ENCODE measurements at places on chromosomes 2 and 18.

- H3K36me3 ChIP-seq: peaks cover 24% of the 10 kb centered on the region
- H3K27ac ChIP-seq: peak overlapping the region; percentile 95
- no peaks in the 10 kb centered on the region for H3K27me3 ChIP-seq
Measured at GRCh38 chr18:13464432-13465123, 246.0 kb downstream of the LDLRAD4 start.

DNA sequence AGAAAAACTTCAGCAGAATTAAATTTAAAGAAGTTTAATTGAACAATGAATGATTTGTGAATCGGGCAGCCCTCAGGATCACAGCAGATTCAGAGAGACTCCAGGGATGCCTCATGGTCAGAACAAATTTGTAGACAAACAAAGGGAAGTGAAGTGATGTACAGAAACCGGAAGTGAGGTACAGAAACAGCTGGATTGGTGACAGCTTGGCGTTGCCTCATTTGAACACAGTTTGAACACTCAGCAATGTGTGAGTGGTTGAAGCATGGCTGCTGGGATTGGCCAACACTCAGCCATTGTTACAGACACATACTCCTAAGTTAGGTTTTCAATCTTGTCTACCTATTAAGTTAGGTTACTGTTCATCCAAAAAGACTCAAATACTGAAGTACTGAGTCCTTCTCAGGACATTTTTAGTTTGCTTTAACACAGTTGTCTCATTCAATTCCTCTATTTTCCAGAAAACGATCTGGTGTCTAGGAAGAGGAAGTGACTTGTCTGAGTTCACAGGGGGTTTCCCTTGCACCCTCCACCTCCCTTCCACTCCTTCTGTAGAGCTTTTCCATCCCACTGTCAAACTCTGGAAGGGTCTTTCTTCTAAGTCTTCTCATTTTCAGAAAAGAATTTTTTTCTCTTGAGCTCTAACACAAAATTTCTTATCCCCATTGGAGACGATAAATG, 137.9 kb downstream of the SLC4A3 start:
- DNase-seq: no peak
- no peak overlapping the region for H3K4me3 ChIP-seq
- no peaks in the 10 kb centered on the region for H3K36me3 ChIP-seq
- H3K27me3 ChIP-seq: peaks cover 1% of the 10 kb centered on the region
- no peaks in the 10 kb centered on the region for H3K4me1 ChIP-seq

DNA sequence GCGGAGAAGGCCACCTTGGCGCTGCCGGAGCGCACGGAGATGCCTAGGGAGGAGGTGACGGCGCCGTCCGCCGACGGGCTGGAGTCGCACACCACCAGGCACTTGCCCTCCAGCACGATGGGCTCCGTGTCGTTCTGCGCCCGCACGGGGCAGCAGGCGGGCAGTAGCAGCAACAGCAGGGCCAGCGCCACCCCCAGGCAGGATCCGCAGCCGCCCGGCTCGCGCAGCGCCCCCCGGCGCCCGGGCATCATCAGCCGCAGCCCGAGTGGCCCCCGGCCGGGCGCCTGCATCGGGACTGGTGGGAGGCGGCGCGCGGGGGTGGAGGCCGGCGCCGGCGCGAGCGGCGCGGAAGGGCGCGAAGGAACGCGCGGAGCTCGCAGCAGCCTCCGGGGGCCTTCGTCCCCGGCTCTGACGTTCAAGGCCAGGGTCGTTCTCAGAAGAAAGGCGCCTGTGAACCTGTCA, 2.2 kb downstream of the CBLN2 start:
- no peaks in the 10 kb centered on the region for H3K4me1 ChIP-seq
- H3K27ac ChIP-seq: no peak overlapping the region
- H3K4me3 ChIP-seq: no peak overlapping the region

- H3K4me3 ChIP-seq: no peak overlapping the region
- peaks cover 4% of the 10 kb centered on the region for H3K4me1 ChIP-seq
- H3K36me3 ChIP-seq: no peaks in the 10 kb centered on the region
- H3K27ac ChIP-seq: no peak overlapping the region
- no peaks in the 10 kb centered on the region for H3K27me3 ChIP-seq
Measured at GRCh38 chr2:26752656-26753055, 11.4 kb upstream of the SLC35F6 start.

GRCh38 chr18:49041435-49042245, 90.9 kb upstream of the SMAD7 start:
- peaks cover 51% of the 10 kb centered on the region for H3K36me3 ChIP-seq
- no peaks in the 10 kb centered on the region for H3K4me1 ChIP-seq
- H3K4me3 ChIP-seq: no peak overlapping the region
- H3K27ac ChIP-seq: no peak overlapping the region
- H3K27me3 ChIP-seq: no peaks in the 10 kb centered on the region
- DNase-seq: peak; percentile 34

DNA sequence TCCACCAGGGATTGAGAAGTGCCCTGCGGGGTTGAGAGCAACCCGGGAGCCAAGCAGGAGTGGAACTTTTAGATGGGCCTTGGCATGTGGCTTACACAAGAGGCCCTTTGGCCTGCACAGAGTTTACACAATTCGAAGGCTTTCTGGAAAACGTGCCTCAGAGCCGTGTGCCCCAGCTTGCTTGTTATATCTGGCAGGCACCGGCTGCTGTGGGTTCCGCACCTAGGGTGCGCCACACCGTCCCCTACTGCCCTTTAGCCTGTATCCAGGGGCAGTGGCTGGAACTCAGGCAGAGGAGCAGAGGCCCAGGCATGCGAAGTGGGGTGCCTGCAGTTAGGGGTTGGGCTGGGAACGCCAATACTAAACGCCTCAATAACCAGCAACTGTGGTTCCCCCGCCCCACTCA, 32.9 kb upstream of the EDAR start:
- no peaks in the 10 kb centered on the region for H3K36me3 ChIP-seq

DNA sequence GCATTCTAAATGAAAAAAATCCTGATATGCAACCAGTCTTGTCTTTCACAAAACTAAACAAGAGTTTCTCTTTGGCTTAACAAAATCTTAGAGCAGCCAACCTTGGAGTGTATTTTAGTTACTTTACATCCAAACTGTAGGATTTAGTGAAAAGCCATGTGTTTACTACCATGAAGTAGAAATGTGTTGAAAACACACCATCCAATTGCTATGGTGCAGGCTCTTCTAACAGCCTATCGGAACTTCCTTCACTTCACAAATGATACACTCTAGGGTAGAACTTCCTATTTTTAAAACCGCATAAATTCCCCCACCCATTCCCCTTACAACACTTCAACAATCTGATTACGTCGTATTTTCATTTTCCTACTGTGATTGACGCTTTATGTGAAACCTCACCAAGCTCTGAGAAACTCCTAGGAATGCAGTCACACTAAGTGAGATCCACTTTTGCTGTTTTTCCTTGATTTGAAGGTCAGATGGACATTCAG, 74.4 kb upstream of the MAP4K4 start:
- H3K4me3 ChIP-seq: peak overlapping the region; percentile 3
- DNase-seq: no peak
- H3K36me3 ChIP-seq: no peaks in the 10 kb centered on the region

Data from activated CD4-positive, alpha-beta memory T cell treated with anti-CD3 and anti-CD28 coated beads for 36 hours (primary cell).